Cardiac muscle cell (in vitro differentiated cells and primary cell): ENCODE measurements at places on chromosomes 4 and X.

DNA sequence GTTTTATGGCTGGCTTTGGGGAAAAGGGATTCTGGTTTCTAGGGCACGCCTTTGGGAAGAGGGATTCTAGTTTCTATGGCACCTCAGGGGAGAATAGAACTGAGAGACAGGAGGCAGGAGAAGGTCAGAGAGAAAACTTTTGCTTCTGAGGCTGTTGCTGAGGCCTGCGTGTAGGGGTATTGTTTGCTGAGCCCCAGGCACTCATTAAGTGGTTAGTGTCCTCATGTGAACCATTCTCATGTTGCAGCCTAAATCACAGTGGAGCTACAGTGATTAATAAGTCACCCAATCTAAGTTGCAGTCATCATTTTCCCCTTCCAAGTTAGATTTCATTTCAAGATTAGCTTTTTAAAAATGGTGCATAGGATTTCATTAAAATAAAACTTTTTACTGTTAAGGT lies 29.0 kb downstream of the VCX3A start:
- no peak overlapping the region for H3K4me3 ChIP-seq
- no peaks in the 10 kb centered on the region for H3K36me3 ChIP-seq
- DNase-seq = no peak
- no peaks in the 10 kb centered on the region for H3K4me1 ChIP-seq

DNA sequence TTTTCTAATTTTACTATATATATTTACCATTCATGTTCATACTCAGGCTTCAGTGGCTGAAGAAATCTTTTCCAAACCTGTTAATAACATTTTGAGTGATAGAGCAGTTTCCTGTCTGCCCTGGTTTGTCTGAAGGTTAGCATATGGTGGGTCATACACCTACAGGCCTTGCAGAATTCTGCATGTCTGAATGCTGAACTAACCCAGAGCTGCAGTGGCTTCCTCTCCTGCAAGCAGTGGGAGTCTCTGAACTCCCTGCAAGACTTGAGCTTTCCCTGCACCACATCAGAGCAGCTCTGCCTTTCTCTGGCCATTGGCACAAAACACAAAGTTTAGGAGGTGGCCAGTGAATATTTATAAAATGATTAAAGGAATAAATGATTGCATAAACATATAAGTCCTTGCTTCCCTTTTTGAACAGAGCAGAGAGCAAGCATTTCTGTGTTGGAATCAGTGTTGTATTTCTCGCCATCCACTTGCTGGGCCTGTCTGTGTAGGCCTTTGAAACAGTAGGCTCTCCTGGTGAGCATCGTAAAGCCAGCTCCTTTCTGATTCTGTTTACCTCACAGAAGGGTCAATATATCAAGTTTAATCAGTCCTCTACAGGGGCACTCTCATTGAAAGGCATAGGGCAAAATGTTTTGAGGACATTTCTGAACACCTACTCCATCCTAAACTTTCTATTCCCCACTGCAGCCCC lies 15.0 kb upstream of the UNC5C start:
- DNase-seq = no peak
- no peaks in the 10 kb centered on the region for H3K4me1 ChIP-seq
- no peak overlapping the region for H3K27ac ChIP-seq
- no peak overlapping the region for H3K4me3 ChIP-seq

DNA sequence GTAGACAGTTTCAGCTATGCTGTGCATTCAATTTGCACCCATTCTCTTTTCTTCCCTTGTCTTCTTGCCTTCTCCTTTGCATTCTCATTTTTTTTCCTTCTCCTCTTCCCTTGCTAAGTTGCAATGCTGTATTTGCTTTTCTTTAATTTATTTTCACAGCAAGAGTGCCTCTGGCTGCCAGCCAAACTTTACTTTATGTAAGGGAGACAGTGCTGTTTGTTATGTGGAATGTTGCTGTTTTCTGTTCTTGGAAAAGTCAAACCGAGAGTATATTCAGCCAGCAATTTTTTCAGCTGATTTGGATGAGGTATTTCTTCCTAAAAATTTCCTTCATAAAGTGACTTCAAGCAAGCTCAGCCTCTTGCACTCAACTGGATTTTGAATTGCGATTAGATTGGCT lies 1293.4 kb downstream of the ARAP2 start:
- no peak overlapping the region for H3K27ac ChIP-seq
- H3K36me3 ChIP-seq = no peaks in the 10 kb centered on the region
- no peak for DNase-seq

GRCh38 chr4:89837385-89837992 lies 528 bp upstream of the SNCA start:
- DNase-seq = peak; percentile 65
- H3K36me3 ChIP-seq = no peaks in the 10 kb centered on the region
- H3K27ac ChIP-seq = peak overlapping the region; percentile 8
- peaks cover 4% of the 10 kb centered on the region for H3K27me3 ChIP-seq

DNA sequence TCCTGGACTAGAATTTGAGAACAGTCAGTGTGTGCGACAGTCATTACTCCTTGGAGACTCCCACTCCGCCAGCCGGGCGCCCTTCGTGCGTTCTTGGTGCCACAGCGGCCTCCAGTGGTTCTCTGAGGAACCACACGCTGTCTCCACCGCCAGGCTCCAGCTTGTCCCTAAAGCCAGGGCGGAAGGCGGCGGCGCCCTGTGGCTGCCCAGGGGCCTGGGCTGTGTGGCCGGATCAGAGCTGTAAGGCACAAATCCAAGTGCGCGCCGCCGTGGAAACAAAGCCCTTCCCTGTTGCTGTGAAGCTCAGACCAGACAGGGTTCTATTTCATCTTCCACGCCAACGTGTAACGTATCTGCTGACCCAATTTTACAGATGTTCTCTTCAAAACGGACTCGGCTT lies 34.2 kb downstream of the IDS start:
- H3K4me1 ChIP-seq = no peaks in the 10 kb centered on the region
- peaks cover 6% of the 10 kb centered on the region for H3K27me3 ChIP-seq
- peak; percentile 68 for DNase-seq
- H3K27ac ChIP-seq = no peak overlapping the region
- H3K4me3 ChIP-seq = no peak overlapping the region
- H3K36me3 ChIP-seq = no peaks in the 10 kb centered on the region

DNA sequence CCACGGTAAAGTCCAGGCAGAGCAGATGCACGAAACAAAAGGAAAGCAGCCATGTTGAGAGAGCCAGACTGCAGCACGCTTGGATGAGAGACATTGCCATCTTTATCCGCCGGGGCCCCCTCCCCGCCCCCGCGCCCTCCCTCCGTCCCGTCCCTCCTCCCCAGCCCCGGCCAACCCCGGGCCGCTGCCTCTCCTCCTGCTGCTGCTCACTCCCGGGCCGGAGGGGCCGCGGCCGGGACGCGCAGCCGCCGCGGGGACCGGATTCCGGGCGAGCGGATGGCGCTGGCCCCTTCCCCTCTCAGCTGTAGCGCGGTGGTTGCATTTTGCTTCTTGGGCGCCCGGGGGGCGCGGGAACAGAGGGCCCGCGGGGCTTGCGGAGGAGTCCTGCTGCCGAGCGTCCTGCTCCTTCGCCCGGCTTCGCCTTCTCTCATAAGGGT lies 542 bp downstream of the RNF150 start:
- peaks cover 9% of the 10 kb centered on the region for H3K27me3 ChIP-seq
- peak; percentile 26 for DNase-seq
- H3K27ac ChIP-seq = peak overlapping the region; percentile 71
- no peaks in the 10 kb centered on the region for H3K36me3 ChIP-seq

- H3K4me1 ChIP-seq = no peaks in the 10 kb centered on the region
- no peak overlapping the region for H3K27ac ChIP-seq
- no peak overlapping the region for H3K4me3 ChIP-seq
- no peaks in the 10 kb centered on the region for H3K36me3 ChIP-seq
These were observed 101.4 kb upstream of the SLITRK2 start for GRCh38 chrX:145716226-145716625.

- no peaks in the 10 kb centered on the region for H3K4me1 ChIP-seq
- no peaks in the 10 kb centered on the region for H3K27me3 ChIP-seq
- no peak overlapping the region for H3K4me3 ChIP-seq
- no peak for DNase-seq
- no peak overlapping the region for H3K27ac ChIP-seq
These were observed 214.6 kb upstream of the GALNT7 start for GRCh38 chr4:172953896-172954568.

DNA sequence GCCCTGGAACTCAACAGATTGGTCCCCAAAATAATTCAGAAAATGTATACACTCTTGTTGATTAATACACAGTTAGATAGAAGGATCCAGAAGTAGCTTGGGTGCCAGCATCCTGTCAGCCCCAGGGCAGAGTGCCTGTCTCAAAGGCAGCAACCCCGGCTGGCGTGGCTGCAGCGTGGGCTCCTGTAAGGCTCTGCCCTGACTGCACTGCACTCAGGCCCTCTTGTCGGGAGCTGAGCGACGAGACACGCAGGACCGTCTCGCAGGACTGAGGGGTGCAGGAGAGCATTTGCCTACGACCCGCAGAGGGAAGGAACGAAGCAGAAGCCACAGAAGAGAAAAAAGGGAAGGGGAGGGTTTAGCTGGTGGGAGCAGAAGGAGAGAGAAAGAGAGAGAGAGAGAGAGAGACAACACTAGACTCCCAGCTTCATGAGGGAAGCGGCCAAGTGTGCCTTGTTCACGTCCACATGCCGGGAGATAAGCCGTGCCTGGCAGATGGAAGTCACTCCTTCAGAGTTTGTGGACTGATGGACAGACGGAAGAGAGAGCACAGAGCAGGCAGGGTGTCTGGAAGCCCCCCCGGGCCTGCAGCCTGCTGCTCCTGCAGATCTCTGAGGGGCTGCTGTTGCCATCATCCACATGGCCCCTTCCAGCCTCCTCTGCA lies 38.7 kb upstream of the HELT start:
- no peaks in the 10 kb centered on the region for H3K4me1 ChIP-seq
- H3K36me3 ChIP-seq = no peaks in the 10 kb centered on the region
- no peak for DNase-seq
- H3K27me3 ChIP-seq = no peaks in the 10 kb centered on the region

- H3K36me3 ChIP-seq = no peaks in the 10 kb centered on the region
- H3K4me1 ChIP-seq = no peaks in the 10 kb centered on the region
- DNase-seq = peak; percentile 37
- no peak overlapping the region for H3K4me3 ChIP-seq
- no peaks in the 10 kb centered on the region for H3K27me3 ChIP-seq
These were observed 77.3 kb upstream of the MSX1 start for GRCh38 chr4:4781936-4782707.

GRCh38 chr4:88745175-88745574 lies 47.5 kb upstream of the NAP1L5 start:
- H3K27ac ChIP-seq = no peak overlapping the region
- peaks cover 6% of the 10 kb centered on the region for H3K4me1 ChIP-seq
- no peak for DNase-seq
- peaks cover 68% of the 10 kb centered on the region for H3K36me3 ChIP-seq

DNA sequence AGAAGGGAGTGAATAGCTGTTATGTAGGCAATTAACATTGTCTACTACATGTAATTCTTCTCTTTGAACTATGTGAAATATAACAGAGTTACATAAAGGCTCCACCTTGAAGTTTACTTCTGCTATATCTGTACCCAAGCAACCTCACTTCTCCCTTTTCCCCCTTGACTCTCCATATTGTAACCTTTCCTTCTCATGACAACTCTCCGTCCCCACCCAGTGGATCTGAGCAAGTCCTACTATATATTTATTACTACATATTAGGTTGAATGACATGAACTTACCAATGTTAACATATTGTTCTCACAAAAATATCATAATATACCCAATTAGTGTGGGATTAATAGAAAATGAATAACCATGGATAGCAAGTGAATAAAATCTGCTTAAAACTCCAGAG lies 93.2 kb upstream of the ATP8A1 start:
- DNase-seq = peak; percentile 45
- no peaks in the 10 kb centered on the region for H3K27me3 ChIP-seq
- no peak overlapping the region for H3K27ac ChIP-seq
- H3K4me3 ChIP-seq = no peak overlapping the region

- H3K27ac ChIP-seq = no peak overlapping the region
- H3K36me3 ChIP-seq = no peaks in the 10 kb centered on the region
- H3K4me1 ChIP-seq = no peaks in the 10 kb centered on the region
- H3K27me3 ChIP-seq = no peaks in the 10 kb centered on the region
- no peak overlapping the region for H3K4me3 ChIP-seq
- DNase-seq = no peak
These were observed 44.2 kb downstream of the MAML3 start for GRCh38 chr4:140109737-140110136.

DNA sequence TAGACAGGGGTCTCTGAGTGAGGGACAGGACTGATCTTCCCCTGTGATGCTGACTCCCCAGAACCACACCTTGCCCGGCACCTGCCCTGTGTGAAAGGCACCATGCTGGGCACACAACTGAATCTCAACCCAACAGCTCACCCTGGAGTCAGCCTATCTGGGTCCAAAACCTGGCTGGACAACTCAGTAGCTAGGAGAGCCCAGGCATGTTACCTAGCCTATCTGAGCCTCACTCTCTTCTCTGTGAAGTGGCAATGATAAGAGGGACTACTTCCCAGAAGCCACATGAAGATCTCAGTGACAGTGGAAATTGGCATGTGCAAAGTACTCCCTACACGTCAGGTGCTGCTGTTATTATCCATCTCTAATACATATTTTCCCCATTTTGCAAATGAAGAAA lies 44.8 kb upstream of the PPP2R2C start:
- H3K4me3 ChIP-seq = no peak overlapping the region
- H3K27me3 ChIP-seq = no peaks in the 10 kb centered on the region
- H3K36me3 ChIP-seq = no peaks in the 10 kb centered on the region
- DNase-seq = no peak
- H3K27ac ChIP-seq = no peak overlapping the region
- H3K4me1 ChIP-seq = peaks cover 5% of the 10 kb centered on the region

GRCh38 chr4:6059375-6059805 lies 41.2 kb upstream of the C4orf50 start:
- no peaks in the 10 kb centered on the region for H3K4me1 ChIP-seq
- H3K27me3 ChIP-seq = no peaks in the 10 kb centered on the region
- no peak for DNase-seq
- no peak overlapping the region for H3K27ac ChIP-seq
- H3K4me3 ChIP-seq = no peak overlapping the region

GRCh38 chr4:78510681-78511080 lies 40.9 kb upstream of the ANXA3 start:
- H3K4me3 ChIP-seq = no peak overlapping the region
- DNase-seq = no peak
- no peaks in the 10 kb centered on the region for H3K36me3 ChIP-seq
- H3K4me1 ChIP-seq = no peaks in the 10 kb centered on the region
- no peaks in the 10 kb centered on the region for H3K27me3 ChIP-seq

- H3K4me1 ChIP-seq = peaks cover 6% of the 10 kb centered on the region
- no peaks in the 10 kb centered on the region for H3K36me3 ChIP-seq
- H3K27ac ChIP-seq = no peak overlapping the region
- no peak overlapping the region for H3K4me3 ChIP-seq
- no peak for DNase-seq
These were observed 33.3 kb upstream of the STPG2 start for GRCh38 chr4:98176531-98176930.
